ENCODE measurements at places on chromosomes 16 and 17.

DNA sequence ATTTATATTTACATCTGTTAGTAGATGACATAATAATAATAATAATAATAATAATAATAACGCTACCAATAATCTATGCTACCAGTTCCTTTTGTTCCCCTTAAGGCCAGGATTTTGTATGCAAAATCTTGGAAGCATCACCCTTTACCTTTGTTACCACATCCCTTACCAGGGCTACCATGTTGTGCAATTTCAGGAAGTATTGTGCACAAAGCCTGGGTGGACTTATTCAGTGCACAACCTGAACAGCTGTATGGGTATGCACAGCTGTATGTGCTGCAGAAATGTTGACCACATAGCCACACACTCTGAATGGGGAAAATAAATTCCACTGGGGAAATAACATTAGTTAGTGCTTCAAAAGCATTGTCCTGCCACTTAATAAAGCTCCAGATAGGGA is 19.9 kb upstream of the CALB2 start:
- DNase-seq = no peak

DNA sequence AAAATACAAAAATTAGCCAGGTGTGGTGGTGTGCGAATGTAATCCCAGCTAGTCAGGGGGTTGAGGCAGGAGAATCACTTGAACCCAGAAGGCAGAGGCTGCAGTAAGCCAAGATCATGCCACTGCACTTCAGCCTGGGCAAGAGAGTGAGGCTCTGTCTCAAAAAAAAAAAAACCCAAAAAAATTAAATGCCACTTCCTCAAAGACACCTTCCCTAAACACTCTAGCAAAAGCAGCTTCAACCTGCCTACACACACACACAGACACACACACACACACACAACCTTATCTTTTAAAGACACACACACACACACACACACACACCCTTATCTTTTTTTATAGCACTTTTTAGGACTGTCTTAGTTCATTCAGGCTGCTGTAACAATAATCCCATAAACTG is 201.7 kb upstream of the PSMD7 start:
- DNase-seq = no peak

- DNase-seq = peak; percentile 40
Observed at GRCh38 chr16:14249291-14250032, 178.3 kb downstream of the MRTFB start.

DNA sequence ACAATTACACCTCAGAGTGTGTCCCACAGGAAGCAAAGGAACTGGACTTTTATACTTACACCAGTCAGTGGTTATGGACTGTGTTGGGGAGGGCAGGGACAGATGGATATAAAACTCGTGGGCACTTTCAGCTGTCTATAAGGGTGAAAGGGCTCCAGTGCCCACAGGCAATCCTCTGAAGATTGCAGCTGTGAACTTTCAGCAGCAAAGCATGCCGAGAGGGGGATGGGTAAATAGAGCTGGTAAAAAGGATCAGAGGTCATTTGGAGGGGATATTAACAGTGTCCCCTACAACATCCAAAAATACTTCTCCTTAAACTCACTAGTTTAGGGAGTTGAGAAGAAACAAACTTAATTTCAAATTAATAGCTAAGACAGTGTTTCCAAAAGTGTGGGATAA is 13.3 kb upstream of the RFWD3 start:
- no peak for DNase-seq

GRCh38 chr17:21125862-21126261 is 902 bp upstream of the DHRS7B start:
- no peak for DNase-seq

GRCh38 chr17:15238057-15238456 is 27.1 kb downstream of the PMP22 start:
- no peak for DNase-seq

- DNase-seq = no peak
Observed at GRCh38 chr16:66904846-66905632, 13.6 kb downstream of the CDH16 start.

DNA sequence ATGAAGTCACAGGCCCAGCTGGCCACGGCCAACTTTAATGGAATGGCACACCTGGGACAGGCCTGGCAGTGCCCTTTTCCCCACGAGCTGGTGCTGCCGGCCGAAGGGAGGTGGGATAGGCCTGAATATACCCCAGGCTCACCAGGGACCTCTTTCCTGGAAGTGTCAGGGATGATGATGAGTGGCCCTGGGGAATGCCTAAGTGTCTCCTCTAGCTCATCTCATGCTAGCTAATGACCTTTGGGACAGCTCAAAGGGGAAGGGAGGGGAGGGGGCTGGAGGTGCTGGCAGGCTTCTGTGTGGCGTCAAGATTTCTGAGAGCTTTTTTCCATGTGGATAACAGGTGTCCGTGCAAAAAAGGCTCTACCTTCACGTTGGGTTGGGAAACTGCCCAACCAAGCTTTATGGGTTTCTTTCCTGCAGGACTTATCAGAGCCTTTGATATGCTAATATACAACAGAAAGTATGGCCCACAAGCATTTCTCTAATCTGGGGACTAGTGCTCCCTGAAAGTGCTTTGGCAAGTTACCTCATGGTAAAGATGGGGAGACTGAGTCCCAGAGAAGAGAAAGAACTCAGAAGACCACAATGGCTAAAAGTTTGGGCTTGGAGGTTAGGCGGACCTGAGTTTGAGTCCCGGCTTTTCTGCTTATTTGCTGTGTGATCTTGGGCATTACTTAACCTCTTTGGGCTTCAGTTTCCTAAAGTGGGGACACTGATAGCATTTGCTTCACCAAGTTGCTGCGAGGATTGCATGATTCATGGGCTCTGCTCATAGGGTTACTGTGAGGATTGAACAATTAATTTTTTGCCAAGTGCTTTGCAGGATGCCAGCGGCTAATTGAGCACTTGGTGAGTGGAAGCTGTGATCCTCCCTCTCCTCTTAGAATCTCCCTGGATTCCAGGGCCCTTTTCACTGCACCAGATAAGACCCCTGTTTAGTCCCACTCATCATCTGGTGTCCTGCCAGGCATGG is 14.0 kb downstream of the ADGRG1 start:
- DNase-seq = no peak

- DNase-seq = no peak
Observed at GRCh38 chr16:86349338-86349900, 160.9 kb upstream of the FOXF1 start.

- DNase-seq = no peak
Observed at GRCh38 chr17:17361867-17362539, 58.8 kb downstream of the NT5M start.

DNA sequence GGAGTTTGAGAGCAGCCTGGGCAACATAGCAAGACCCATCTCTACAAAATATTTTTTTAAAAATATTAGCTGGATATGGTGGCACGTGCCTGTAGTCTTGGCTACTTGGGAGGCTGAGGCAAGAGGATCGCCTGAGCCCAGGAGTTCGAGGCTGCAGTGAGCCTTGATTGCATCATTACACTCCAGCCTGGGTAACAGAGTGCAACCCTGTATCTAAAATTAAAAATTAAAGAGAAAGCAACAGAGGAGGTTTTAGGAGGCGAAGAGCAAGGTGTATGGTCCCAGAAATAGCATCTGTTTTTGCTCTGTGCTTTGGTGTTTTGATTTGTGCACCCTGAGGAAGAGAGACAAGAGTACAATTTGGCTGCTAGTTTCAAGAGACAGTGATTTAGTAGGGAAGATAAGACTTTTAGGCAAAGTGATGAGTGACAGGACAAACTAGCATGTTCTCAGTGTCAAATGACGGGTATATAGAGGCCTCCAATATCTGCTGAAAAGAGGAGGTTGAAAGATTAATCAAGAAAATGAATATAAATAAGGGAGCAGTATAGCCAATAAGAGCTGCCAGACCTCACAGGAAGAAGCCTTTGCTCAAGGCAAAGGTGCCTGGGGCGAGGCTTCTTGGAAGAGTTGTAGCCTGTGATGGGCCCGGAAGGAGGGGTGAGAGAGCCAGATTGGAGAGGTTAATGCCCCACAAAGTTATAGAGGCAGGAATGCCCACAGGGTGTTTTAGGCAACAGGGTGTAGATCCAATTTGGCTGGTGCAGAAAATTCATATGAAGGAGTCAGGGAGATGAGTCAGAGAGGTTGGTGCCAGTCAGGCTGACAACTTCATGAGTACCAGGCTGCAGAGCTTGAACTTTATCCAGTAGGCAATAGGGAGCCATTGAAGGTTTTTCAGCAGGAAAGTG is 11.4 kb downstream of the HLF start:
- DNase-seq = peak; percentile 87

- DNase-seq = no peak
Observed at GRCh38 chr17:41486809-41487530, 2.7 kb downstream of the KRT36 start.

Data from NCI-H446 (cell line).